ENCODE measurements at places on chromosomes 2 and 18.

DNA sequence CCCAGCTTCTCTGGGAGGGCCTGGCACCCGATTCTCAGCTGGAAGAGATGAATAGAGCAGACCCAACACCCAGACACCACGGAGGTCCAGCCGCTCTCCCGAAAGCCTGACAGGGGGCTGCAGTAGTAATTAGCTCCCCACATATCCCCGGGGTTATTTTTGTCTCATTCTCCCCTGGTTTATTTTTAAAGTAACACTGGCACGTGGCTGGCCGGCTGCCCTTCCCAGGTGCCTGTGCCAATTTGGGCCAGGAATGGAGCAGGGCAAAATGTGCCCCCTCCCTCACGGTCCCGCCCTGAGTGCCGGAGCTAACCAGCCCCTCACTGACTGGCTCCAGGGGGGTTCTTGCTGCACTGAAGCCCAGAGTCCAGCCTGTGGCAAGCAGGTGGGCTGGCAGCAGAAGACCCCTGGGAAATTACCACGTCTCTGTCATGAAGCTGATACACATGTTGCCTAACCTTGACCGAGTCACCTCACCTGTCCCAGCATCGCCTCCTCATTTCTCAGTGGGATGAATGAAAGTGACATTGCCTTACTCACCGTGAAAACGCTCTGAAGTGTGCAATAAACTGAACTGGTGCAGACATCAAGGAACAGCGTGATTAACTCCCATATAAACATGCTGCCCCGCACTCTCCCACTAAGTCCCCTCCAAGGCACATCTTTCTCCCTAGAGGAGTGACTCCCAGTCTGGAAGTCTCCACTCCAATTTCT, 18.4 kb downstream of the KCNK3 start:
- no peak for DNase-seq

GRCh38 chr2:148754864-148755263, 110.3 kb downstream of the EPC2 start:
- no peak for DNase-seq

DNA sequence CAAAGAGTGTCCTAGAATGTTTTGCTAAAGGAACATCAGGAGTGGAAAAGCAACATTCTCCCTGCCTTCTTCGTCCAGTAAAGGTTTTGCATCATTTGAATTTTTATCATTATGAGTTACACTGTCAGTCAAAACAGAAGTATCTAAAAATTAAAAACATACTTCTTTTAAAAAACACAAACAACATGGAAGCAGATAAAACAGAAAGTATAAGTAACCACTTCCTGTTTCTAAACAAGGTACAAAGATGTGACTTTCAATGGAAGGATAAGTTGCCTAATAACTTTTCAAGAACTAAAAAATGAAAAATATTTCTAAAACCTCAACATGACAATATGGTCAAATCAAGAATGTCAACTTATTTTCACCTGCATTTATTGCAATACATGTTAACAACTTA, 158.2 kb downstream of the STK39 start:
- no peak for DNase-seq

DNA sequence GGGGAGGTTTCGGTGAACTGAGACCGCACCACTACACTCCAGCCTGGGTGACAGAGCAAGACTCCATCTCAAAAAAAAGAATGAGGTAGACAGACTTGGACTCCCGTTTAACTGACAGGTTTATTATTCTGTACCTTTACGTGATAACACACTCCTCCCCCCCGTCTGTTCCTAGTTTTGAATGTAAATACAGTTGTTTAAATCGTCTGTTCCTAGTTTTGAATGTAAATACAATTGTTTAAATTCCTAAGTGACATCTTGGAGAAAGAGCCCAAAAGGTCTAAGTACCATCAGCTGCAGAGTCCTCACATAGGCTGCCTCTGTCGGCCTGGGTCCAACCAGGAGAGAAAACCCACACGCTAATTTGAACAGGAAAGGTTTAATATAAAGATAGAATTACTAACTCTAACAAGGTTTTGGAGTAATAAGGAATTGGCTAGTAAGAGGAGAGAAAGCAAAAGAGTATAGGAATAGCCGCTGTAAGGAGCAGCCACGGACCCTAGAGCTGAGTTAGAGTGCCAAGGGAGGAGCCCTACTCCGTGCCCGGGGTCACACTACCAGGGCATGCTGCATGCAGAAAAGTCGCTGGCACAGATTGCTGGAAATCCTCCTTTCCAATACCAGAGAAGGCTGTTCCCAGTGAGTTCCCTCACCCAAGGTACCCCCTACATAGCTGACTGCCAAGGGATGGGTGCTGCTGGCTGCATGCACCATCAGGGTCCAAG, 83.5 kb upstream of the RANBP2 start:
- DNase-seq, result no peak

DNA sequence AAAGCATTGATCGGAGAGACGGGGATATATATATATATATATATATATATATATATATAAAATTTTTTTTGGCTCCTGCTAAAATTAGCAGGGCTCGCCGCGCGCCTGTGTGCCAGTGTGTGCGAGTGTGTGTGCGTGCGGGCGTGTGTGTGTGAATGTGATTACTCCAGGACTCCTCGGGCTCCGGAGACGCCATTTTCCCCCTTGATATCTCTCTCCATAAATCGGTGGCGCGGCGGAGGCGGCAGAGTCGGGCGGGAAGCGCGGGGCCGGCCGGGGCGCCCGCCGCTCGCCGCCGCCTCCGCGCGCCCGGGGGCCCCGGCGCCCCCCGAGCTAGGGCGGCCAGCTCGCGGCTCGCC, 795 bp upstream of the SETBP1 start:
- no peak for DNase-seq

DNA sequence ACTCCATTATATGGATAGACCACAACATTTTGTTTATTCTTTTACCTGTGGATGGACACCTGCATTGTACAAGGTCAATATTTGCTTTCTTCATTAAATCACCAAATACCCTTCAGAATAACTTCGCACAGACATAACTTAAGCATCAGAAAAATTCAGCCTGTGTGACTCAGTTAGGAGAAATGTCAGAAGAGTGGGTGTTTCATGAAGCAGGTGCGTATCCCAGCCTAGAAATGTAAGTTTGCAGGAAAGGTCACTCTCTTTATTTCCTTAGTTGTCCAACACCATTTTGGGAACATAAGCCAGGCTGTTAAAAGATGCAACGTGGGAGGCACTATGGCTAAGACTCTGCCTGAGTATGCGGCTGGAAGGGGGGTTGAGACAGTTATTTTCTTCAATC, 48.6 kb upstream of the FHL2 start:
- DNase-seq, result no peak

GRCh38 chr2:138445227-138445626, 56.3 kb upstream of the SPOPL start:
- no peak for DNase-seq

DNA sequence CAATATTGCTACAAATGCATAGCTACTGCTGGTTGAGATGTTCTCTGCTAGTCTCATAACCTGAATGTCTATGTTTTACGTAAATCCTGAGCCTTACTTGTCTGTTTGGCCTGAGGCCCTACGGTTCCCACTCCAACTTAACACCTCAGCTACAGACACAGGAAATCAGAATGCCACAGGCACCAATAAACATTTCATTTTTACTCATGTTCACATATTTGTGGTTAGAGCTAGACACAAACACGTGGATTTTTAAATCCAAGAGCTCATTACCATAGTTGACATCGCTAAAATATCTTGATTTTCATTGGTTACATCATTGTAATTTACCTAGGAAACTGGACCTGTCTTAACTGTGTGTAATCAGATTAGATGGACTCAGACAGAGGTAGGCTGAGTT, 263.8 kb upstream of the CDH19 start:
- no peak for DNase-seq

DNA sequence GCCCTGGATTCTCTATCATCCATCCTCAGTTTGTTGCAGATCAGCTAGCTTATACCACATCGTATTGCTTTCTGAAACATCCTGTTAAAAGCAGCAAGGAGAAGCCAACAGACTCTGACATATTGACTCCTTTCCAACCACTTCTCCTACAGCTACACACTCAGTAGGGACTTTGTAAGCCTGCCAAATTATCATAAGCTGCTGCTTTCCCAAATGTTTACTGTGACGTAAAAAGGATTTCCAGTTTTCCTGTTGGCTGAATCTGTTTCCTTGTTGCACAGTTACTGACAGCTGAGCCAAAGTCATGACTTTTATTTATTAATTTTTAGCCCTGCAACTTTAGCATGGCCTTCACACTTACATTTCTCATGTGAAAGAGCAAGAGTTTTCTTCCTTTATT, 294.3 kb downstream of the KCNJ3 start:
- no peak for DNase-seq

- no peak for DNase-seq
Measured at GRCh38 chr18:60110836-60111235, 211.0 kb downstream of the PMAIP1 start.

DNA sequence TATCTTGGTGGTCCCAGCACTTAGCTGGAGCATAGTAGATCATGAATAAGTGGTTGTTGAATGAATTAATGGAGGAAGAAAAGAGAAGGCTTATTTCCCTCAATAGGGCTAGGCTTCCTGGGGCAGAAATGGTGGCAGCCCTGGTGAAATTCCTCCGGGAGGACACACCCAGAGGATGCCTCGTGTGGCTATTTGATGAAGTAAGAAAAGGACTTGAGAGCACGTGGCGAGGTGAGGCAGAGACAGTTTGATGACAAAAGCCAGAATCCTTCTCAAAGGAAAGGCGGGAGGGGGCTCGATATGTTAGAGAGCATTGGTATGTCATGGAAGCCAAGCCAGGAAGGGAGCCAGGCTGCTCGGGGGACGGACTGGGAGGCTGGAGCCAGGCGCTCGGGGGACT, 14.7 kb downstream of the FAM228A start:
- no peak for DNase-seq

Measured in H54 (cell line).